ENCODE measurements at places on chromosomes 1 and 21. TPM values are rescaled to one million over a fixed set of nuclear protein-coding genes. Genes with fewer than 3 reads are reported as not detected.
A peak's percentile ranks its signal among the peaks of the same experiment; 100 is the strongest.

AQP10 gene
- not detected for polyA plus RNA-seq

ICOSLG gene
- 0.47 TPM for polyA plus RNA-seq

ITGB3BP gene
- polyA plus RNA-seq = 2.3 TPM

DNA sequence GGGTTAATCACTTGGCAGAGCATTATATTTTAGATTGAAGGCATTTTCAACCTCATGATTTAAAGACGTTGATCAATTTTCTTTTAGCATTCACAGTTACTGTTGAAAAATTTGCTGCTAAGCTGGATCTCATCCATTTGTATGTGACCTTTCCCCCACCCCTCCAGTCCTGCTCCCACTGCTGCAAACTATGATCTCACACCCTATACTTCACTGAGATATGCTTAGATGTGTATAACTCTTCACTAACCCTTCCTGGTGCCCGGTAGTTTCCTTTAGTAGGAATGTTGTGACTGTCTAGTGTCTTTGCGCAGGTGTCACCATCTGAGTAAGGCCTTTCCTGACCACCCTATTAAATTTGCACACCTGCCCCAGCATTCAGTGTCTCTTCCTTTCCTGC lies 67.0 kb upstream of the C1orf21 start:
- no peak overlapping the region for H3K4me3 ChIP-seq
- DNase-seq = no peak
- H3K27me3 ChIP-seq = no peaks in the 10 kb centered on the region

SMIM11 gene
- polyA plus RNA-seq = 2.2 TPM

DNA sequence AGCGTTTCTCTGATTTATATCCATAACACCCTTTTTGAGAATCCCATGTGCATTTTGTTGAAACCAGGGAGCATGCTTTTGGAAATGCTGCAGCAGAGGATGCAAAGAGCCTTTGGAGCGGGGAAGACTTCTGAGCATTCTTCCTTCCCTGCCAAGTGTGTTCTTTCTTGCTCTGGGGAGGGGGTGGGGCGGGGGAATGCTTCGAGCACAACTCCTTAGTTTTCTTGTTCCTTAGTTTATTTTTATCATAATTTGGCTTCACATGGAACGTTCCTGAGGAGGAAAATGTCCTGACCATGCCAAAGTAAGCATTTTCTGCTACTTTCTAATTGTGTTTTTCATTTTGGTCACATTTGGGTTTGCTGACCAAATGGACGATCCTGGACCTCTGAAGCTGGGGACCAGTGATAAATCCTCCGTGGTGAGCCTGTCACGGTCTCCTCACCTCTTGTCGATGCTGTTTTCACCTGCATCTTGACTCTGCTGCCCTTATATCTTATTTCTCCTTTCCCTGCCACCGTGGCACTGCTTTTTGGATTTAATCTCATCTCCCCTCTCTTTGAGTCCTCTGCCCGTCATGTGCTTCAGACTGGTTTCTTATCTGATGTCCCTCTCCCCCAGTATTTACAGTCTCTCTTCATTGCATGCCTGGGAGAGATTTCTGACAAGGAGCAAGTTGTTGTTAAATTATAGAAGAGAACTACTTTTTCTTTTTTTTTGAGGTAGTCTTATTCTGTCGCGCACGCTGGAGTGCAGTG lies 2.4 kb downstream of the CTPS1 start:
- no peak for DNase-seq
- H3K27ac ChIP-seq = no peak overlapping the region
- peaks cover 13% of the 10 kb centered on the region for H3K4me1 ChIP-seq
- H3K4me3 ChIP-seq = no peak overlapping the region
- H3K27me3 ChIP-seq = no peaks in the 10 kb centered on the region
- peaks cover 35% of the 10 kb centered on the region for H3K36me3 ChIP-seq

- H3K27ac ChIP-seq = no peak overlapping the region
- no peak for DNase-seq
- H3K36me3 ChIP-seq = no peaks in the 10 kb centered on the region
These were observed 25.1 kb upstream of the MYCL start for GRCh38 chr1:39926820-39927219.

GRCh38 chr1:95095833-95096217 lies 21.3 kb upstream of the TLCD4 start:
- peak; percentile 52 for DNase-seq
- H3K36me3 ChIP-seq = no peaks in the 10 kb centered on the region
- H3K4me3 ChIP-seq = no peak overlapping the region
- H3K27me3 ChIP-seq = no peaks in the 10 kb centered on the region

OR6N1 gene
- polyA plus RNA-seq = not detected

DNA sequence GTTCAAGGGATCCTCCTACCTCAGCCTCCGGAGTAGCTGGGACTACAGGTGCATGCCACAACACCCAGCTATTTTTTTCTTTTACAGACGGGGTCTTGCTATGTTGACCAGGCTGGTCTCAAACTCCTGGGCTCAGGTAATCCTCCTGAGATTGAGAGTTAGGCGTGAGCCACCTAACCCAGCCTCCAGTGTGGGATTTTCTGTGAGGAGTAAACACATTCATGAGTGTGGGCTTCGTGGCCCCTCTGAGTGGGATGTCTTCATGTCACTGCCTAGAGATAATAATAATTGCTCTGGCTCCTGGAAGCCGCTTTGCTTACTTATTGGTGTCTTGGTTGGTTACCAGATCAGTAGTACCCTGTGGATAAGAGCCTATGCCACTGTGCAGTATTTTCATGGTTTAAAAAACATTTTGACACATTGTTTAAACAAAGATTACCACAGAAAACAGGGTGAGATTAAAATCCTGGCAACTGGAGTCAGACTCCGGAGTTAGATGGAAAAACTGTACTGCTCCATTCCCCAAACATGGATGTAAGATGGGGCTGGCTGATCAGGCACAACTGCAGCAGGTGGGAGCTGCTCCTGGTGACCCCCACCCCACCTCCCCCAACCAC lies 159.1 kb upstream of the RAB4A start:
- peaks cover 18% of the 10 kb centered on the region for H3K4me1 ChIP-seq
- H3K27me3 ChIP-seq = no peaks in the 10 kb centered on the region
- H3K27ac ChIP-seq = no peak overlapping the region
- no peaks in the 10 kb centered on the region for H3K36me3 ChIP-seq

Data from CD14-positive monocyte (primary cell).